CD14-positive monocyte (primary cell): ENCODE measurements at places on chromosomes 11 and 22.

DNA sequence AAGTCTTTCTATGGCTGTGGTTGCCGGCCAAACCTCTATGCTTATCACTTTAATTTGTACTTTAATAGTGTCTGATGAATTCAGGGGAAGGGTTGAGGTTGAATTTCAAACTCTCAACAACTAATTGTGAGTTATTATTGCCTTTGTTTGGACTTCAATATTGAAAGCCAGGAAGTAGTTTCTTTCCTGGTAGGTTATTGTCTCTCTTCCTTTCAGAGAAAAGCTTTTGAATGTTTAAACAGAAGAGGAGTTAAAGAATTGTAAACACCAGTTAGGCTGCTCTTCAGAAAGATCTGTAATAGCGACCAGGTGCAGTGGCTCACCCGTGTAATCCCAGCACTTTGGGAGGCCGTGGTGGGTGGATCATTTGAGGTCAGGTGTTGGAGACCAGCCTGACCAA lies 22.2 kb downstream of the NNMT start:
- H3K4me1 ChIP-seq: no peaks in the 10 kb centered on the region
- H3K4me3 ChIP-seq: no peak overlapping the region
- H3K36me3 ChIP-seq: no peaks in the 10 kb centered on the region
- no peak for DNase-seq

- no peak overlapping the region for H3K27ac ChIP-seq
- no peak for DNase-seq
- H3K4me3 ChIP-seq: no peak overlapping the region
- no peaks in the 10 kb centered on the region for H3K4me1 ChIP-seq
- H3K36me3 ChIP-seq: no peaks in the 10 kb centered on the region
- H3K27me3 ChIP-seq: peaks cover 11% of the 10 kb centered on the region
These were observed 138.7 kb downstream of the TRIM29 start for GRCh38 chr11:119999220-119999619.

DNA sequence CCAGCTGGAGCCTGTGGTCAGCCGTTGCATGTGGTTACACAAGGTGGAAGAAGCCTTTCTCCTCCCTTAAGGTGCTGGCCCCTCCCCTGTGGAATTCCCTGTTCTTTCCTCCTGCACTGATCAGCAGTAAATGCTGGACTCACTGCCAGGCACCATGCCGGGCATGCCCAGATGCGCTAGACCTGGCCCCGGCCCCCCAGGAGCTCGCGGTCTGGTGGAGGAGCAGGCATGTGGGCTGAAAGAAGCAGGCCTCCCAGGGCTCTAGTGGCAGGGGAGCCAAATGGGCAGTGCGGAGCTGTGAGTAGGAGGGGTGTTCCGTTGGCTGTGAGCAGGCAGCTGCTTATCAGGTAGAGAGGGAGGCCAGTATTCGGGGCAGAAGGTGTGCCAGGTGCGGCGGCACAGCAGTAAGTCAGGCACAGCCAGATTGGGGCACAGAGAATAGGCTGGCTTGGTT lies 10.2 kb downstream of the DGKZ start:
- H3K4me1 ChIP-seq: peaks cover 62% of the 10 kb centered on the region
- DNase-seq: peak; percentile 61
- H3K27ac ChIP-seq: peak overlapping the region; percentile 86
- H3K36me3 ChIP-seq: peaks cover 29% of the 10 kb centered on the region
- H3K27me3 ChIP-seq: no peaks in the 10 kb centered on the region

DNA sequence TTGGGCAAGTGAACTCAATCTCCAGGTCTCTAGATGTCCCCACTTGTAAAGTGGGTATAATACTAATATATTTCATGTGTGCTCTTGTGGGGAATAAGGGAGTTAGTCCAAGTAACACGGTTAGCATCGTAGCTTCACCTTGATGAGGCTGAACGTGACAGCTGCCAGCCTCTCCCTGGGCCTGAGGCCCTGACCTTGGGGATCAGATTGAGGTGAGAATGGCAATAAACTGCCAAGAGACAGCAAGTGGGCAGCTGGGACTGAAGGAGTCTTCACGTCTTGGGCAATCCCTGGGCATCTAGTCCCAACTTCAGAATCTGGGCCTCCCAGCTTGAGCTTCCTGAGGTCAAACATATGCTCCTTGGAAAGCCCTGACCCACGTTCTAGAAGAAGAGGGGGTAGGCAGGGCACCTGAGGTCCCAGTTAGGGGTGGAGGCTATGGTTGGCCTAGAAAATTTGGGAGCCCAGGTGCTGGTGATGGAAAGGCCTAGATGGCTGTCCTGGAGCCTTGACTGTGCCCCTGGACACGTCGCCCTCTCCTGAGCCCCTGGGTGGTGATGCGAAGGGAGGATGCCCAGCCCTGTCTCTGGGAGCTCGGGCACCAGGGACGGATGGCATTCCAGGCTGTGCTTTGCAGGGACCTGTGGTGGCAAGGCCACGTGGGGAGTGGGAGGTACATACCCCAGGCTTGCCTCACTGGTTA lies 23.4 kb downstream of the ADAMTS15 start:
- no peaks in the 10 kb centered on the region for H3K36me3 ChIP-seq
- H3K4me1 ChIP-seq: no peaks in the 10 kb centered on the region
- no peak overlapping the region for H3K4me3 ChIP-seq
- H3K27ac ChIP-seq: no peak overlapping the region

- peaks cover 27% of the 10 kb centered on the region for H3K4me1 ChIP-seq
- peak overlapping the region; percentile 69 for H3K27ac ChIP-seq
- no peaks in the 10 kb centered on the region for H3K27me3 ChIP-seq
- peak overlapping the region; percentile 31 for H3K4me3 ChIP-seq
- DNase-seq: peak; percentile 83
- H3K36me3 ChIP-seq: no peaks in the 10 kb centered on the region
These were observed 192.6 kb downstream of the CASP12 start for GRCh38 chr11:104705490-104706190.

GRCh38 chr22:45645150-45645525 lies 26.5 kb upstream of the ATXN10 start:
- DNase-seq: no peak
- no peak overlapping the region for H3K4me3 ChIP-seq
- peaks cover 48% of the 10 kb centered on the region for H3K27me3 ChIP-seq
- H3K27ac ChIP-seq: no peak overlapping the region
- H3K36me3 ChIP-seq: no peaks in the 10 kb centered on the region

- no peaks in the 10 kb centered on the region for H3K27me3 ChIP-seq
- no peak overlapping the region for H3K27ac ChIP-seq
- DNase-seq: no peak
- peaks cover 77% of the 10 kb centered on the region for H3K36me3 ChIP-seq
These were observed 13.7 kb downstream of the TMEM216 start for GRCh38 chr11:61406067-61406466.

GRCh38 chr11:59641156-59641555 lies 25.6 kb upstream of the OSBP start:
- H3K27me3 ChIP-seq: no peaks in the 10 kb centered on the region
- no peak overlapping the region for H3K27ac ChIP-seq
- no peak for DNase-seq
- H3K4me3 ChIP-seq: no peak overlapping the region
- H3K36me3 ChIP-seq: peaks cover 92% of the 10 kb centered on the region

GRCh38 chr11:122337704-122338103 lies 221.7 kb upstream of the BLID start:
- H3K36me3 ChIP-seq: no peaks in the 10 kb centered on the region
- H3K4me3 ChIP-seq: no peak overlapping the region
- H3K27me3 ChIP-seq: no peaks in the 10 kb centered on the region
- no peak for DNase-seq
- H3K4me1 ChIP-seq: peaks cover 4% of the 10 kb centered on the region

DNA sequence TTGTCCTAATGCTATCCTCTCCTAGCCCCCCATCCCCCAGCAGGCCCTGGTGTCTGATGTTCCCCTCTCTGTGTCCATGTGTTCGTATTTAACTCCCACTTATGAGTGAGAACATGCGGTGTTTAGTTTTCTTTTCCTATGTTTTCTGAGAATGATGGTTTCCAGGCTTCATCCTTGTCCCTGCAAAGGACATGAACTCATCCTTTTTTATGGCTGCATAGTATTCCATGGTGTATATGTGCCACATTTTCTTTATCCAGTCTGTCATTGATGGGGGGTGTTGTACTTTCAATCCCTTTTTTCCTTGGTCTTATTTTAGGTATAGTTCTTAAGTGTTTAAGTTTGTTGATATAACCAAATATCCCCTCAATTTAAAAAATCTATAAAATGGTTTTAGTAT lies 23.9 kb downstream of the EP300 start:
- DNase-seq: no peak
- H3K27me3 ChIP-seq: no peaks in the 10 kb centered on the region
- H3K4me1 ChIP-seq: peaks cover 19% of the 10 kb centered on the region
- H3K36me3 ChIP-seq: peaks cover 73% of the 10 kb centered on the region

- no peaks in the 10 kb centered on the region for H3K27me3 ChIP-seq
- no peaks in the 10 kb centered on the region for H3K36me3 ChIP-seq
- DNase-seq: no peak
- H3K4me3 ChIP-seq: no peak overlapping the region
These were observed 737 bp upstream of the TYR start for GRCh38 chr11:89176938-89177337.

DNA sequence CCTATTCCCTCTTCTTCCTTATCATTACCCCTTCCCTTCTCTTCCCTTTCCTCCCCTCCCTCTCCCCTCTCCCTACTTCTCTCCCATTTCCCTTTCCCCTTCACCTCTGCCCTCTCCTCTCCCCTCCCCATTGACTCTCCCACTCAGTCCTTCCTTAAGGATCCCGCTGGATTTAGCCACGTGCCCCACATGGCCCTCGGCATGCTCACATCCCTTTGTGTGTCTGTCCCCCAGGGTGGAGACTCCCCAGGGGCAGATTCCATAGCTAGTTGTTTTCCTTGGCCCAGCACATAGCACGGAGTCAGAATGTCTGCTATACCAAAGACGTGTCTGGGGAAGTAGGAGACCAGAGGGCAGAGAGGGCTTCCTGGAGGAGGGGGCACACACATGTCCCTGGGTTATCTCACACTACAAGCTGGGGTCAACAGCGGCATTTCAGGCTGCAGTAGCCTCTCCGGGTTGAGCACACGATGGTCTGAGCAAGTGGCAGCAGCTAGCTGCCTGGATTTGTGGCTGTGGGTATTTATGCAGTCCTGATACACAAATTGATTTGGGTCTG lies 487.0 kb downstream of the TBC1D22A start:
- no peak overlapping the region for H3K4me3 ChIP-seq
- H3K4me1 ChIP-seq: no peaks in the 10 kb centered on the region
- no peaks in the 10 kb centered on the region for H3K27me3 ChIP-seq

- no peak for DNase-seq
- H3K4me1 ChIP-seq: no peaks in the 10 kb centered on the region
- no peak overlapping the region for H3K27ac ChIP-seq
- H3K27me3 ChIP-seq: peaks cover 5% of the 10 kb centered on the region
- H3K4me3 ChIP-seq: no peak overlapping the region
These were observed 38.9 kb downstream of the NTM start for GRCh38 chr11:131409345-131409744.

DNA sequence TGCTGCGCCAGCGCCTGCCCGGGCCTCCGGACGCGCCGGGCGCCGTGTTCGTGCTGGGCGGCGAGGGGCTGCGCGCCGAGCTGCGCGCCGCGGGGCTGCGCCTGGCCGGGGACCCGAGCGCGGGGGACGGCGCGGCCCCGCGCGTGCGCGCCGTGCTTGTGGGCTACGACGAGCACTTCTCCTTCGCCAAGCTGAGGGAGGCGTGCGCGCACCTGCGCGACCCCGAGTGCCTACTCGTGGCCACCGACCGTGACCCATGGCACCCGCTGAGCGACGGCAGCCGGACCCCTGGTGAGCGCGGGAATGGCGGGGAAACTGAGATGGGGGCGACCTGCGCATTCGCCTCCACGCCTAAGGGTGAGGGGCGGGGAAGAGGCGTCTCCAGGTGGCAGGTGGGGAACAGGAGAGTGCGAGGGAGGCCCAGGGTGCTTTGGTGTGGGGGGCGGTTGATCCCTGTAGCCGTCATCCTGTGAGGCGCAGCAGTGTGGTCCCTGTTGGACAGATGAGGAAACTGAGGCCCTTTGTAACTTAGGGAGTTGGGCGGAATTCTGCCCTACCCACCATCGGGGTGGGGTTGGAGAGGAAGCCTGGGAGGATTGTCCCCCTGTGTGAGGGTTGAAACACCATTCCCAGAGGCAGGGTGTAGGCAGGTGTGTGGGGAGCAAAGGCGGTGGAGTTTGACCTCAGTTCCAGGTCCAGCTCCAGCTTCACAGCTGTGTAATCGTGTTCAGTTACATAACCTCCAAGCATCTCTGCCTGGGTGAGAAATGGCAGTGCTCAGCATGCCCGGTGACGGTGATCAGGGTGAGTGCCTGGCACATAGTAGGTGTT lies 758 bp downstream of the PDXP start:
- no peak overlapping the region for H3K27ac ChIP-seq
- DNase-seq: no peak
- H3K36me3 ChIP-seq: peaks cover 6% of the 10 kb centered on the region
- no peaks in the 10 kb centered on the region for H3K27me3 ChIP-seq
- peak overlapping the region; percentile 71 for H3K4me3 ChIP-seq

DNA sequence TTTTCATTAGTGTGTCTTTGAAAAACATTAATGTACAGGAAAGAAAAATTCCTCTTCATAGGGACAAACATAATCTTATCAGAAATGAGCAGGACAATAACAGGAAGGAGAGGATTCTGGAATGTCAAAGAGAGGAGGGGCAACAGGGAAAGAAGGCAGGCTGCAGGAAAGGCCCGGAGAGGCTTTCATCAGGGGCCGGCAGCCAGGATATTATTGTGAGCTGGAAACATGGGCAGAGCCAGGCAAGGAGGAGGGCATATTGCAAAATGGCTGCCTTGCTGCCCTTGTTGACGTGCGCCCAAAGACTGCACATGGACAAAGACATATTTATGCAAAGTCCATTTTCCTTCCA lies 433.7 kb downstream of the ETS1 start:
- no peak overlapping the region for H3K4me3 ChIP-seq
- no peak overlapping the region for H3K27ac ChIP-seq
- H3K4me1 ChIP-seq: peaks cover 3% of the 10 kb centered on the region
- no peak for DNase-seq

- no peak for DNase-seq
- H3K27me3 ChIP-seq: no peaks in the 10 kb centered on the region
- H3K4me3 ChIP-seq: no peak overlapping the region
- H3K36me3 ChIP-seq: no peaks in the 10 kb centered on the region
- H3K4me1 ChIP-seq: no peaks in the 10 kb centered on the region
These were observed 324.3 kb upstream of the SORL1-AS1 start for GRCh38 chr11:121777056-121777455.

DNA sequence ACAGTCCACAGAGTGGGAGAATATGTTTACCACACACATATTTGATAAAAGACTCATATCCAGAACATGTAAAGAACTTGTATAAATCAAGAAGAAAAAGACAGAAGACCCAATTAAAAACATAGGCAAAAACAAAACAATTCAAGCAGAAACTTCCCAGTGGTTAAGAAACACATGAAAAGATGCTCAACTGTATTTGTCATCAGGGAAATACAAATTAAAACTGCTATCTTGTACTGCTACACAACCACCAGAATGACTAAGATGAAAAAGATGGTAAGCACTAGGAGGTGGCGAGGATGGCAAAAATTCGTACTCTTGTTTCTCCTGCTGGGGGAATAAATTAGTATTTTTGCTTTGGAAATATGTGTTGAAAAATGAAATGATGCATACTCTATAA lies 192.3 kb upstream of the C11orf87 start:
- H3K27ac ChIP-seq: no peak overlapping the region
- H3K4me3 ChIP-seq: no peak overlapping the region
- H3K27me3 ChIP-seq: no peaks in the 10 kb centered on the region
